ENCODE measurements at places on chromosomes 12 and 14.

DNA sequence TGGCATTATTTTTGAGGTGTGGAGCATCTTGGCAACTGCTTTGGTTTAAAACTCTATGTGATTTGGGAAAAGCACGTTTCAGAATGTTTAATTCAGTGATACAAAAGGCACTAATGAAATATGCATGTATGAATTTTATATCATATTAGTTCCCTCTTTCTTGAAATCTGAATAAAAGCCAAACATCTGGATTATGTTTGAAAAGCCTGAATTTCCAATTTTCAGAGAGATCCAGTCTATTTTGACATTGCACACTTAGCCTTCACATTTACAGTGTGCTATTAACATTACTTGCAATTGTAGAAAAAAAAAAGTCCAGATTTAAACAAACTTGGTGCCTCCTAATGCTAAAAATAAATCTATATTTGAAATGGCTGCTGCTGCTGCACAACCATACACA is 219.1 kb upstream of the NPAS3 start:
- no peak for DNase-seq

DNA sequence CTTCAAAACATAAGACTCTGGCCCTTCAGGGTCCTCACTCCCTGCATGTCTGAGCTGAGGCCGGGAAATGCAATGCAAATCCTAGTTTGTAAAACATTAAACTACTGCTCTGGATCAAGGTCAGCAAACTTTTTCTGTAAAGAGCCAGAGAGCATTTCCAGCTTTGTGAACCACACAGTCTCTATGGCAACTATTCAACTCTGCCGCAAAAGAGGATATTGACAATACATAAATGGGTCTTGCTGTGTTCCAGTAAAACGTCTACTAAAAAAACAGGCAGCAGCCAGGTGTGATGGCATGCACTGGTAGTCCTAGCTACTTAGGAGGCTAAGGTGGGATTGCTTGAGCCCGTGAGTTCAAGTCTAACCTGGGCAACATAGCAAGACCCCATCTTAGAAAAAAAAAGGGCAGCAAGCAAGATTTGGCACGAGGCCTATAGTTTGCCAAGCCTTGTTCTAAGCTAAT is 22.3 kb downstream of the DDX24 start:
- DNase-seq, result no peak

- DNase-seq, result no peak
Measured at GRCh38 chr14:86541972-86542371, 1012.0 kb downstream of the FLRT2 start.

DNA sequence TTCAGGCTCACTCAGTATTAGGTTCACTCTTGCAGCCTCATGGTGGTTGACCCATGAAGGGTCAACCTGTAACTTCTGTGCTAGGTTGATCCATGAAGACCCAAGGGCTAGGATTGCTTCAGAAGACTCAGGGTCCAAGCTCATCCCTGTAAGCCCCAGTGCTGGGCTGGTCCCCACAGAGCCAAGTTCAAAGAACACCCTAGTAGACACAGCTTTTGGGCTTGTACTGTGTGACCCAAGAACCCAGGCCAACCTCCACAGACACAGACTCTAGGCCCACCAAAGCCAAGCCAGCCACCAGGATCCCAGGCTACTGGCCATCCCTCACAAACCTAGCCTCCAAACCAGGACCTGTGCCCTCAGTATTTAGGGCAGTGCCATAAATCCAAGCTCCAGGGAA is 1020.6 kb downstream of the SLC16A7 start:
- DNase-seq, result no peak

DNA sequence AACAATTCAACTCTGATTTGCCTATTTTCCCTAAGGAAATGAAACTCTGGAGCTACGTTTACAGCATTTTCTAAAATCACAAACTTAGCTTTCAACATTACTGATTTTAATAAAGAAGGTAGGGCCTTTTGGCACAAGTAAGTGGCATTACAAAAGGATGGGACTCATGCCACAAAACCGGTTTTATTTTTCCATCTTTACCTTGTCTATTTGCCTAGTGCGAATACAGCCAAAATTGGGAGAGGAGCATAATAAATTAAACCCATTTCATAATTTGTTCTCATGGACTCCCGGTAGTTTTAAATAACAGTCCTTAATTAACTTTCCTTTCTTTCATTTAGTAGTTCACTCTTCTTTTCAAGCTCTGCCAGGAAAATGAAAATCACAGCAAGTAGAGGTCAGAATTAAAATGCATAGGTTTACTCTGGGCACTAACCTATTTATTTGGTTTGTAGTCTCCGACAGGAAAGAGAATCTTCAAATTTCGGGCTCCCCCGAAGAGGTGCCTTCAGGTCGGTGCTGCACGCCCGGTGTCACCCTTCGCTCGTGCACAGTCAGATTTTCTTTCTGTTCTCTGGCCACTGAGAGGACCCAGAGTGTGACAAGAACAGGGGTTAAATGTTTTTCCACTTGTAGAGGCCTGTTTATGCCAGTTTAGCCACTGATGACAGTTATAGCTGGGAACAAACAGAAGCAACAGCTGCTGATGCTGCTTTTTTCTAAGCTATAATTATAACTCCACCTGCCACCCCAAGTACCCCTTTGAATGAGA is at the start of gene BEST3:
Gene BEST3 (minus strand): TSS at position 535 of the 772 bp plus-strand sequence. CDS start 1,505 bp downstream, outside the sequence.
- no peak for DNase-seq

GRCh38 chr12:58321414-58321813 is 380.0 kb downstream of the ATP23 start:
- no peak for DNase-seq

DNA sequence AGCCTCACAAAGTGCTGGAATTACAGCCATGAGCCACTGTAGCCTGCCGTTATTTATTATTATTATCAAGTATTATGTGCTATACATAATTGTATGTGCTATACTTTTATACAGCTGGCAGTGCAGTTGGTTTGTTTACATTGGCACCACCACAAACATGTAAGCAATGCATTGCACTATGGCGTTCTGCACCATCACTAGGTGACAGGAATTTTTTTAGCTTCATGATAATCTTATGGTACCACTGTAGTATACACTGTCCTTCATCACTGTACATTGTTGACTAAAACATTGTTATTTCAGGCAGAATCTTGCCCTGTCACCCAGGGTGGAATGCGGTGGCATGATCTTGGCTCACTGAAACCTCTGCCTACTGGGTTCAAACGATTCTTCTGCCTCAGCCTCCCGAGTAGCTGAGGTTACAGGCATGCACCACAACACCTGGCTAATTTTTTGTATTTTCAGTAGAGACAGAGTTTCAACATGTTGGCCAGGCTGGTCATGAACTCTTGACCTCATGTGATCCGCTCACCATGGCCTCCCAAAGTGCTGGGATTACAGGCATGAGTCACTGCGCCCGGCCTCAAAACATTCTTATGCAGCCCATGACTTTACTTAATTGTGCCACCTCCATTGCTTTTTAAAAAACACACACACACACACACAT is 17.1 kb downstream of the MRPL42 start:
- DNase-seq, result no peak

DNA sequence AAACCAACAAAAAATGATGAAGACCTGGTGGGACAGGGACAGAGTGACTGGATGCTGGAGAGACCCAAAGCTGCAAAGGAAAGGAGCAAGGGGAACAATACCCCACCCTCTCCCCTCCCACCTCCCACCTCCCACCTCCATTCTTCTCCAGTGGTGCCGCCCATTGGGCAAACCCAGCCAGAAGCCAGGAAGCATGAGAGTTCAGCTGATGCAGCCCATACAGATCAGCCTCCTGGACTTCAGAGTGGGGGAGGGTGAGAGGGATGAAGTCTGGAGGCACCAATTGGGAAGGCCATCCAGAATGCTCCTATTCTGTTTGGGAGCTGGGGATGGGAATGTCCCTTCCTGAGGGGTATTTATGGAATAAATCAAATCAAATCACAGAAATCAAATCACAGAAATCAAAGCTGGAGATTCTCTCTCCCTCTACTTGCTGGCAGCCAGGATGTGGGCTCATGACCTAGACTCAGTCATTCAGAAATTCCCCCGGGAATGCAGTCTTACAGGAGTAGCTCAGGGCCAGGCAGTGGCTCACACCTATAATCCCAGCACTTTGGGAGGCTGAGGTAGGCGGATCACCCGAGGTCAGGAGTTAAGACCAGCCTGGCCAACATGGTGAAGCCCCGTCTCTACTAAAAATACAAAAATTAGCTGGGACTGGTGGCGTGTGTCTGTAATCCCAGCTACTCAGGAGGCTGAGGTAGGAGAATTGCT is 31.1 kb downstream of the IRF2BPL start:
- no peak for DNase-seq

DNA sequence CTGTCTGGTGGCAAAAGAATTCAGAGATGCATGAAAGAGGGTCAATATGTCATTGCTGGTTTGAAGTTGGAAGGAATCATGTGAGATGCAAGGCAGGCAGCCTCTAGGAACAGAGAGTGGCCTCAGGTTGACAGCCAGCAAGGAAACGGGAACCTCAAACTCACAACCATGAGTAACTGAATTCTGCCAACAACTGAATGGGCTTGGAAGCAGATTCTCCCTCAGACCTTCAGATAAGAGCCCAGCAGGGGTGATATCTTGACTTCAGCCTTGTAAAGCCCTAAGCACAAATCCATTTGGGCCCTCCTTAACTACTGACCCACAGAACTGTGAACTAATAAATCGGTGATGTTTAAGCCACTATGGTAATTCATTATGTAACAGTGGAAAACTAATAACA is 35.8 kb downstream of the USP15 start:
- no peak for DNase-seq

GRCh38 chr12:64054079-64054520 is 168.0 kb downstream of the KICS2 start:
- DNase-seq, result no peak

- DNase-seq, result no peak
Measured at GRCh38 chr12:14777271-14777670, 26.0 kb downstream of the WBP11 start.

DNA sequence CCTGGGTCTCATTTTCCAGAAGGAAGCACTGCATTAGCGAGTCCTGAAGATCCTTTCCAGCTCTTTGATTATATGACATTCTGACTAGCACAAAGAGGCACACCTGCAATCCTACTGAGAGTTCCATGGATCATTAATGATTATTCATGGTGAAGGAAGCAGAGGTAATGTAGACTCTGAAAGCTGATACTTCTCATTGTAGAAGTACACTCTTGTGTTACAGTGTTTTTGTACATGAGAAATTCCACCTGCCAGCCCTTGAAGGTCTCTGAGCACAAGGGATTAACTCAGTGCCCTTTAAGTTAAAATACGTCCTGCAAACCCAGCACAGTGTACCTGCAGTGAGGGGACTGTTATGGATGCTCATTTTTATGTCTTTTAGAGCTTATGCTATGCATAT is 558.8 kb upstream of the FBXO33 start:
- no peak for DNase-seq

DNA sequence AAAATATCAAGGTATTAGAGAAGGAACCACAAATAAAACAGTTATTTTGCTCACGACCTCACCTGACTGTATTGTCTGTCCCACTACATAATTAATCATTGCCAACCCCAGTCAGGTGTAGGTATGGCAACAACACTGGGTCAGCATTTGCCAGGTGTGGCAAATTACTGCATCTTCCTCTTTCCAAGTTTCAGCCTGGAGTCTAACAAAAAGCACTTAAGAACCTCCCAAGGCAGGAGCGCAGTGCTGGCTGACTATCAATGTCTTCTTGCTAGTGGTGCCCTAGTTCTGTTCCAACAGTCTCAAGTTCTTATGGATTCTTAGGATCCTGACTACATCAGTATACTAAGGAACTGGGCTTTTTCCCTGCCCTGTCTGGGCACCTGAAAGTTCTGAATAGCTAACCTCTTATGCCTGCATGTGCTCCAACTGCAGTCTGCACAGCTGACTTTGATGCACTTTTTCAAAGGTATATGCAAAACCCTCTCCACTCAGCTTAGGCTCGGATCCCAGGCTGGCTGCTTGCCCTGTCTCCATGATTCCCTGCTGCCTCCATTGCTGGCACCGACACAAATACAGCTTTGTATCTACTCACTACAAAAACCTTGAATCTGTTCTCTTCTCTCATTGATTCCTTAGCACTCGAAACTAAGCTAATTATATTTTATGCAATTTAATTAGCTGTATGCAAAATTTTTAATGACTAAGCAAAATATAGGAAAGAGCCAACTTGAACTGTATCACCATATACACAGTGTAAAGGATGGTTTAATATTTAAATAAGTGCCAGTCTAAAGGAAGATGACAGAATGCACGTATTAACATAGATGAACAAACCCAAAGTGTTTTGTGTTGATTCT is 113.3 kb downstream of the PRKD1 start:
- no peak for DNase-seq

- no peak for DNase-seq
Measured at GRCh38 chr12:52876372-52876771, 27.6 kb upstream of the KRT78 start.

DNA sequence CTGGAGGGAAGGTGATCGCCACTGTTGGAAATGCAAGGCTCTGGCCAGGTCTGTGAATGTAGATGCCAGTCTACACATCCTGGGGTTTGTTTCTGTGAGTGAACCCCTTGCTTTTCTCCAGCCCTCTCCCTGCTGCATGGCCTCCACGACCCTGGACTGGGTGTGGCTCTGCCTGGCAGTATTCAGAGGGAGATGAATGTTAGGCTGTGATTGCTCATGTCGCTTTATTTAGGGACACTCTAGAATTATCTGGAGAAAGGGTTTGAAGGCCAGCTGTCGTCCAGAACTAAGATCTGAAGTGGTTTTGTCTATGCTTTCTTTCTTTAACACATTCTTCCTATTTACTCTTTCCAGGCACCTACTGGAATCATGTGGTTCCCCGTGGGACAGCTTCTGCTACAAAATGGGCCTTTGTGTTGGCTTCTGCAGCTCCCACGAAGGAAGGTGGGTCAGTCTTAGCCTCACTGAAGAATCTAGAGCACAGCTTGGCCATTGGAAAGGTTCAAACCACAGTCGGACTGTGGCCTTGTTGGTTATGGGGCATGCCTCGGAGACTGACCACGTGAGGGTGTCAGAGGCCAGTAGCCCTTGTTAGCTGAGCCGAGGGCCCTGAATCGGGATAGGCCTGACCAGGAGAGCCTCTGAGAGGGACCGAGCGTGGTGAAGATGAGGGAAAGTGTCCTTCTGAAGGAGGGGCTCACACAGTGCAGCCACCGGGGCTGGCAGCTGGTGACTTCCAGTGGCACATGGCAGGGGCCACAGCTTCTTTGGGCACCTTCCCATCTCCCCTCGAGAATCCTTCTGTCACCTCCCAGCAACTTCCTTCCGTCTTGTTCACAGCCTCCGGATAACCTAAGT is 59.1 kb downstream of the ANKRD9 start:
- no peak for DNase-seq

DNA sequence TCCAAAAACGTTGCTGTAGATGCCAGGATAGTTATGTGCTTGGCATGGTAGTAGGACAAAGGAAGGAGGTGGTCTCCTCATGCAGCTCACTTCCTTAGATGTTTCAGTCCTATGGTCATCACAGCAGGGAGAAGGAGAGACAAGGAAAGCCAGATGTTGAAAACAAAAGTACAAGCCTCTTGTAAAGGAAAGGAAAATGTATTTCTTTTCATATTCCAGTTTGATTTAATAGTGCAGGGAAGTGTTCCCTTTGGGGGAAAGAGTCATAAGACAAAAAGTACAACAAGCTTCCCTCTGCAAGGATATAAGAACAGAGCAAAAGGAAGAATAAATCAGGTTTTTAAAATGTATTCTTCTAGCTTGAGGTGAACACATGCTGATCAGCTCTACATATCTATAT is 8.6 kb upstream of the TMCC3 start:
- DNase-seq, result no peak

Measured in 8988T (cell line).